ENCODE measurements at places on chromosomes 11 and 22.

- DNase-seq: no peak
Measured at GRCh38 chr11:1281974-1282365, 27.5 kb downstream of the TOLLIP start.

- DNase-seq: no peak
Measured at GRCh38 chr11:85949798-85950197, 94.6 kb downstream of the CCDC83 start.

- no peak for DNase-seq
Measured at GRCh38 chr11:2891326-2892214, 6.0 kb upstream of the CDKN1C start.

DNA sequence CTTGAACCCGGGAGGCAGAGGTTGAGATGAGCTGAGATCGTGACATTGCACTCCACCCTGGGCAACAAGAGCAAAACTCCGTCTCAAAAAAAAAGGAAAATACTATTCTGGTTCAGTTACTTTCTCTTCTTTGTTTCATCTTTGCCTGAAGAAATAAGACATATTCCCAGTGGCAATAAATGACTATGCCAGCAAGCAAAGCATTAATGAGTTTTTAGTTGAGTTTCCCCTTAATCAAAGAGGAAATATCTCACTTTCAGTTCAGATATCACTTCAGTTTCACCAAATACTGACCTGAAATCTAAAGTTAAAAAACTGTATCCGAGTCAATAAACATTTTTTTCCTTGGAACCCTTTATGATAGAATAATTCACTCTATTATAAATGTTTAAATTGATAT is 10.4 kb downstream of the PISD start:
- no peak for DNase-seq

DNA sequence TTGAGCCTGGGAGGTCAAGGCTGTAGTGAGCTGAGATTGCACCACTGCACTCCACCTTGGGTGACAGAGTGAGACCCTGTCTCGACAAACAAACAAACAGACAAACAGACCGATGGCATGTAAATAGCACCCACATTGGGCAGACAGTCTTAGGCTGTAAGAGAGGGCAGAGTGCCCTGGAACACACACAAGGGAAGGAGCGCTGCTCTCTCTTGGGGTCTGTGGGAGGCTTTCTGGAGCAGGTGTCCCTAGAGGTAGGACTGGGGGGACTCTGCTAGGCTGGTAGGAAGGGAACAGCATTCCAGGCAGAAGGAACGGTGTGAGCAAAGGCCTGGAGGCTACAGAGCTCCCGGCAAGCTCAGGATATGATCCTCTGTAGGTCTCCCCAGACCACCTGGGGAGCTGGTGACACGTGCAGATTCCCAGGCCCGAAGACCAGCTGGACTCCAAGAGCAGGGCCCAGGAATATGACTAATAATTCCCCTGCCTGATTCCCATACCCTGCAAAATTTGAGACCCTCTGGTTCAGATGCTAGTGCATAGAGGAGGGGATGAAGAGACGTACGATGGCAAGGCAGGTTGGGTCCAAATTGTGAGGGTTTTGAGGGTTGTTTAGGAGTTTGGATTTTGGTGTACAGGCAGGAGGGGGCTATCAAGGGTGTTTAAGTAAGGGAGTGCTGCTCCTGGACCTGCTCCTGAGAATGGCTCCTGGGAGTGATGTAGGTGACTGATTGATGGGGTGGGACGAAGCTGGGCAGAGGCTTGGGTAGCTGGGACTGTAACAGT is 11.6 kb downstream of the SMIM38 start:
- DNase-seq: no peak

GRCh38 chr11:104728927-104729326 is 169.3 kb downstream of the CASP12 start:
- DNase-seq: no peak

DNA sequence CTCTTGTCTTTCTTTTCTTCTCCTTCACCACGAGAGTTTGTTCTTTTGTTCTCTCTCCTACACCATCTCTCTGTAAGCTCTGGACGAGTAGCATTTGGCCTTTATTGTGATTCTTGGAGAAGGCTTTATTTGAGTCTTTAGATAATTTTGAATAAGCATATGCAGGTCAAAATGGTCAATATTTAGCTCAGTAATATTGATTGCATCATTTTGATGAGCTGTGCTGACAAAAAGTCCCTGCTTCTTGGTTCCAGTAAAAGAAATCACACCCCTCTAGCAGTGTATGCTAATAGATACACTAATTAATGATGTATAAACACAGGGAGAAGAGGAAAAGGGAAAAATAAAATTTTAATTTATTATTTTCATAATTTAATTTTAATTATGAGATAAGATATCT is 25.8 kb upstream of the MUC15 start:
- DNase-seq: no peak

- DNase-seq: peak; percentile 80
Measured at GRCh38 chr11:69670158-69670845, 4.9 kb downstream of the LTO1 start.

GRCh38 chr22:32208681-32209080 is 3.8 kb upstream of the RFPL2 start:
- no peak for DNase-seq

DNA sequence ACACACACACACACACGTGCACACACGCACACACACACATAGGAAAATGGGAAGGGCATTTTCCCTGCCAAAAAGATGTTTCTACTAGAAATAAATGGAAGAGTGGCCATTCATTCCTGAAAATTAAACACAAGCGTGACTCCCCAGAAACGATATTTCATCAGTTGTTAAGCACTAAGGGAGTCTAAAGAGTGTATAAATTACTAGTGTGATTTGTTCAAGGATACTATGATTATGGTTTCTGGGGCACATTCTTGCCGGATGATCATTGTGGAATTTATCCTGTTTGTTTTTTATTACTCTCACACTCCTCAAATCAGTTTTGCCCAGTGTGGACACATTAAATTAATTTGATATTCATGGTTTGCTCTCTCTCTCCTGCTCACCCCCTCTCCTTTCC is 16.4 kb upstream of the AMOTL1 start:
- no peak for DNase-seq

- no peak for DNase-seq
Measured at GRCh38 chr11:6354651-6355485, 34.6 kb upstream of the CAVIN3 start.

GRCh38 chr22:39314251-39314971 is 5.0 kb downstream of the RPL3 start:
- DNase-seq: no peak

- DNase-seq: no peak
Measured at GRCh38 chr11:121356357-121356756, 63.8 kb downstream of the SC5D start.

DNA sequence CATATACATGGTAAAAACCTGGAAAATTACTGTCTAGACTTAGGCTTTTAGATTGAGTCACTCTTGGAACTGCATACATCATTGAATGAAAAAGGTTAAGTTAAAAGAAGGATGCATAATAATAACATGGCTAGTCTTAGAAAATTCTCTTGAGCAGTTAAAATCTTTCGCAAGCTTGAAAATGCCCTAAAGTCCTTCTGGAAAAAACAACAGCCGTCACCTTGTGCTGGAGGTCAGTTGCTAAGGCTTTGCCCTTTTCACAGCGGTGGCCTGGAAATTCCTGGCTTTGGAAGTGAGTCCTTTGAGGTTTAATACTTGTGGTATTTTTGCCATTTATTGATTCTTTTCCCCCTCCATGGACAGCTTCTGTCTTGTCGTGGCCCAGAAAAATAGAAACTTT is 17.4 kb upstream of the FBLN1 start:
- no peak for DNase-seq

GRCh38 chr11:73216465-73216864 is 1.6 kb upstream of the P2RY2 start:
- no peak for DNase-seq

GRCh38 chr11:3156282-3156660 is 8.8 kb downstream of the OSBPL5 start:
- no peak for DNase-seq

- DNase-seq: peak; percentile 54
Measured at GRCh38 chr22:42080287-42080686, 787 bp downstream of the SMDT1 start.

Data from putamen (tissue), 1 donor.